Skin of body (tissue), 3 donors: ENCODE measurements at places on chromosomes 5 and 9. TPM values are rescaled to one million over a fixed set of nuclear protein-coding genes. Genes with fewer than 3 reads are reported as not detected.

- no peak for DNase-seq
Observed at GRCh38 chr5:143206196-143207053, 197.1 kb downstream of the NR3C1 start.

DNA sequence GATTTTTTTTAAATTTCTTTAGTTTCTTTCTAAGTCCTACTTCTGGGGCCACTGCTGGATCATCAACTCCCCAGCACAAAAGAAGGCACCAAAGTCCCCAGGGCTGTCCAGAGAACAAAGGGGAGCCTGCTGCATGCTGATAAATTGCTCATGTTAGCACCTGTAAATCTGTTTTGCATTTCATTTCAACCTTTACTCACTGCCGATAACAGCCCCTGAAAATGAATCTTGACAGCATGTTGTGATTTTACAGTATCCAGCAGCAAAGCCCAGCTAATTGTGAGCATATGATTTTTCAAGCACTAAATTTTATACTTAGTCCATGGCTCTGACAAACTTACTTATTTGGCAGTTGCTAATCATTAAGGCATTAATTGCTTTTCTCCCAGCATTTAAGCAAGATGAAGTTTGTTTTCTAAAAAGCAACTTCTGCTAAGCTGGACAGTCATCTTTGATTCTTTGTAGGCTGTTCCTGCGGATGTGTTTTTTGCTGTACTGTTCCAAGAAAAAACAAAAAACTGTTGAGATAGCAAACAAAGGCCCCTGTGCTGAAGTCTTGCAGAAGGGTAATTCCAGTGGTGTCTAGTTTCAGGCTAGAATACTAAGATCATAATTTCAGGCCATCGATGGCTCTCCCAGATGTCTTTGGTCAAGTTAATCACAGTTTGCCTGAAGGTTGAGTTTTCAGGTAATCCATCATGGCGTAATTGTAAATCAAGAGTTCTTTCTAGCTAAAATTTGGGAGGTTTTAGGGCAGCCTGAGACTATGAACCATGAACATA, 73.1 kb upstream of the GAS1 start:
- peak; percentile 21 for DNase-seq

Gene CORO2A
- total RNA-seq = 2.3 TPM

GRCh38 chr9:95857124-95857523, 18.4 kb upstream of the ERCC6L2 start:
- DNase-seq = peak; percentile 34
